ENCODE measurements at places on chromosomes 2 and 18. TPM values are rescaled to one million over a fixed set of nuclear protein-coding genes. Genes with fewer than 3 reads are reported as not detected.

Gene VSNL1
- total RNA-seq: 19.6 TPM

Gene SLC5A7
- not detected for total RNA-seq

Gene KIF1A
- total RNA-seq: 52.2 TPM

Gene RTP5
- total RNA-seq: not detected

Gene SCG2
- 0.23 TPM for total RNA-seq

Gene ATP6V1B1
- total RNA-seq: not detected

Gene REG1B
- not detected for total RNA-seq

Gene CHN1
- total RNA-seq: 26.3 TPM

Gene SAG
- not detected for total RNA-seq

Gene CROCC2
- not detected for total RNA-seq

Gene SERPINB11
- total RNA-seq: not detected

Gene UGT1A4
- not detected for total RNA-seq

Gene AUP1
- total RNA-seq: 117 TPM

Gene STARD6
- total RNA-seq: 0.54 TPM

Gene SNTG2
- 23.2 TPM for total RNA-seq

Gene DLGAP1
- 1.8 TPM for total RNA-seq

Gene PLCD4
- 90.2 TPM for total RNA-seq

Gene GYPC
- 154 TPM for total RNA-seq

DNA sequence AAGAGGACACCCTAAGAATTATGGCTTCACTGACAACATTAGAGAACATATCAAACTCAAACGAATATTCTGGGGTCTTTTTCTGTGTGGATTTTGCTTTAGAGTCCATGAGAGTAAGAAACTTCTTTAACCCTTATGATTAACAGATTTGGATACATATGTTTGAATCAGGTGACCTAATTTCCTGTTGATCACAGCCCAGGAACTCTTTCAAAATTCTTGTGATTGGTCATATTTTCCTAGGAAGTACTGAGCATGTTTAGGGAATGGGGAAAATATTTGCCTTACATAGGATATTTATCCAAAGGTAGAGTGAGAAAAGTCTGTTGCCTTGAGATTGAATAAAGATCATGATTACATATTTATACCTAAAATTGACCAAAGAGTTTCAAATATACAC, 160.0 kb downstream of the KCNH7 start:
- DNase-seq: no peak

GRCh38 chr2:198657512-198658121, 800.1 kb downstream of the SATB2 start:
- DNase-seq: peak; percentile 39

DNA sequence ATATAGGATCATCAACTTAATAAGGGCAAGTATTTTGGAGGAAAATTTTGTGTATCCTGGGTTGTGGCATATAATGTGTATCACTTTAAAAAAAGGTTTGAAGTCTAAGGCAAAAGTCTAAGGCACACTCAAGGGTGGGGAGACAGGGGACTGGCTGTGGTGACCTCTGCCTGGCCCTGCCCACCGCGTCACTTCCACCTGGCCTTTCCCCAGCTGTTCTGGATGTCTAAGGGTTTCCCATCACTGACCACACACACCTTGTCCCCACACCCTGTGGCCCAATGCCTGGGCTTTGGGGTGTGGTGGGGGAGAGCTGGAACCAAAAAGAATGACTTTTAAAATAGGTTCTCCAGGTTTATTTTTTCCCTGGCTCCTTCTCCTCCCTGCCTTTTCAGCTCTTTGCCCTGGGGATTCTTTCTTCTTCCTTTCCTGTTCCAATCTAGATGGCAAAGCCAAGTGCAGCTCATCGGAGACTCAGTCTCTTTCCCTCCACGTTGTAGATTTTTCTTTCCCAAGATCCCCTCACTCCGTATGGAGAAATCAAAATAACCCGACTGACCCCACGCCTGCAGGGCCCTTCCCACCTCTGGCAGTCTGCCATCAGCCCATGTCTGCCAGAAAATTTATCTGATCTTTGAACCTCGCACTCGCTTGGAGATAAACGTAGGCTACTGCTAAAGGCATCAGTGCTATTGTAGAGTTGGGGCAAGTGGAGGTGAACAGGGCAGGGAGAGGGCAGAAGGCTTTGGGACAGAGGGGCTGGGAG, 257.2 kb downstream of the DYSF start:
- DNase-seq: no peak

GRCh38 chr2:28457237-28457636, 38.6 kb upstream of the PLB1 start:
- no peak for DNase-seq

GRCh38 chr2:102099536-102100298, 42.8 kb upstream of the IL1R1 start:
- no peak for DNase-seq

- no peak for DNase-seq
These were observed 198.7 kb downstream of the ANAPC1 start for GRCh38 chr2:111685342-111685741.

- no peak for DNase-seq
These were observed 220.4 kb upstream of the TFPI start for GRCh38 chr2:187774551-187775071.

DNA sequence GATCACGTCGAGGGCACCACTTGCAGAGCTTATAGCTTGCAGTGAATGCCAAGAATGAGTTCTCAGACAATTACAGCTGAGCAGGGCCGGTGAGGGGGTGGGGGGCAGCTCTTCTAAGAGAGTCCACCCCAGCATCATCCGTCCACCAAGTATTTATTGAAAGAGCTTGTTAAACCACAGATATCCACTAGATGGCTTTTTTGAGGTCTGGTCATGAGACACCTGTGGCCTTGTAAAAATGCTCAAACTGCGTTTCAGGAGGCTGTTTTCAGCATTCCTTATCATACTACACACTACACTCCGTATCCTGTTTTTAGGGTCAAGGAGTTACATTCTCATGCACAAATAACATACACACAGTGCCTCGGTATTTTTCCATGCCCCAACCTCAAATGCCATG, 51.5 kb downstream of the DNAJC10 start:
- DNase-seq: no peak

DNA sequence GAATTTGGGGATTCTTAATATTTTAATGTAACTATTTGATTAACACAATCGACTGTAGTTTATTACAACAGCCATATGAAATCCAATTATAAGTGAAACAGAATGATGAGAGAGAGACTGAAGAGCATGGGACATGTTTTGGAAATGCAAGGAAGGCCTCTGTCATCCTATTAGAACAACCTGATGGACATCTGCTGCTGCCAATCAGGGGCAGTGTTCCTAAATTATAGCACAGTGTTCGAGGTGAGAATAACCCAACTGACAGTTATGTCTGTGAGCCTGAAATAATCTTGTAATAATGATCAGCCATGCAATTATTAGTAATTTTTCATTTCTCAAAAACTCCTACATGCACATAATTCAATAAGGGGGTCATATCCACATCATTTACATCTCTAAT, 73.6 kb downstream of the CCDC141 start:
- no peak for DNase-seq

DNA sequence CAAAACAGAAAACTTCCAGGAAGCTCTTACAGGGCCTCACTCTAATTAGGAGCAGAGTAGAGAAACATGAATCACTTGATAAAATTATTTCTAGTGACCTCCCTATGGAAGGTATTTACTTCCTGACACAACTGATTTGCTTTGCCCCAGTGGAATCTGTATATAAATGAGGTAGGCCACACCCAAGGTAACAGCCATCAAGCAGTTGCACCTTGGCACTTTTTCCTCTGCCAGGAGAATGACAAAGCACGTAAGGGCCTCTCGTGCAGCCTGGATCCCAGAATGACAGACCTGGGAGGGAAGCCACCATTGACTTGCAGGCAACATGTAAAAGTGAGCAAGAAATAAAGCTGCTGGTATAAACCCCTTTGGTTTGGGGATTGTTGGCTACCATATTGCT, 620.0 kb upstream of the SLC39A10 start:
- no peak for DNase-seq

DNA sequence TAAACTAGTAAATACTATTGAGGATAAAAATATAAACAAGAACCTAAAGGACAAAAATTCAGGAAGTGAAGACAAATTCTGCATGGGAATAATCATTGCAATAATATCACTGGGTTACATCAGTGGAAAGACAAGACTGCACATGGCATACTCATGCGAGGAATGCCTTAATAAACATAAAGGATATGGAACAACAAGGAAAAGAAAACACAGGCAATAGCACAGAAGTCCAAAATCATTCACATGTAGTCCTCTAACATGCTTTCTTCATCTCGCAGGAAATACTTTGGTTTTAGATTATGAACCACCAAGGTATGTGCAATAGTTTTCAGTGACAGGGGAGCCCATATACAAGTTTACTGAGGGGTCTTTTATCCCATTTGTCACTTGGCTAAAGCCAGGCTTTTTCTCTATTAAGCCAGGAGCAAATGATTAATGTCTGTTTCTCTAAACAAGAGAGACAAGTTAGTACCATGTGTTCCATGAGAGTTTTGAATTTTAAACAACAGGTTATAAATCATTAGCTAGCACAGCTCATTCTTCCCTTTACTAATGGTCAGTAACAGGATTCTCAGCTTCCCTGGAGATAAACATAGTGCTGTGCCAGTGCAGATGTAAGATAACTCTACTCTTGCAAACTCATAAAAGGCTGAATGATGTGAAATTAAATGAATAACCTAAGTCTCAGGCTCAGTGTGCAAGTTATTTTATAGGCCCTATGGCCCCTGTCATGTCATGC, 353.6 kb upstream of the FSIP2 start:
- DNase-seq: no peak

DNA sequence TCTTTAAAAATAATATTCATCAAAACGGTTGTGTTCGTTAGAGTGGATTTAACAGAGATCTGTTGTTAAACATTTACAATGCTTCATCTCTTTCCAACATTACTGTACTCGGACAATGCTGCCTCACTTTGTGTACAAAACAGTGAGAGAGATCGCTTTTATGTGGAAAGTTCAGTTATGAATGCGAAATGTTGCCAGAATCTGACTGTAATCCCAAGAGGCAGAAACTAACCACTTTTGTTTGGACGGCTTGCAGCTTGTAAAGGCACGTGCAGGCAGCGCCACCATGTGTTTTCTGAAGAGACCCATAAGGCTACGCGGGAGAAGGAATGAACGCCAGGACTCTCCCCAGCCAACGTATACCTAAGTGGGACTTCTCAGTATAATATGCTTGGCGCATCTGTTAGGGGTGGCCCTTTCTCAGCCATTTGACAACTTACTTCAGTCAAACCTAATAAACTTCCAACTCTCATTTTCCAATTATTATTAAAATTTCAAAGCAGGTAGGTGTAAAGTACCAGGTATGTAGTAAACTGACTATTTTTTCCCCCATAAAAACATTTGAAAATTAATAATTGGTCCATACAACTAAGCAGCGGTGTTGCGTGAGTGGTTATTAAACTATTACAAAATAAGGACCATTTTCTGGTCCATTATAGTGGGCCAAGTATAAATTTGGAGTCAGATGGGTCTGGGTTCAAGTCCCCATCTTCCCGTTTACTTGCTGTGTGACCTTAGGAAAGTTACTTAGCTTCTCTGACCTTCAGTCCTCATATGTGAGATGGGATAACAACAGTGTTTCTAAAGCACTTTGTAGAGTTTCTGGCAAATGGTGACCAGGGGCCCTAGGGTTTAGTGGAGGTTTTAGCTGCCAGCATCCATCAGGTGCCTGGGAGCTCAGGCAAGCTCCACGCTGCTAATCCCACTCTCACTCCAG, 5.6 kb upstream of the NAPG start:
- DNase-seq: peak; percentile 76

- DNase-seq: no peak
These were observed 104.3 kb downstream of the PKP4 start for GRCh38 chr2:158561054-158561453.

DNA sequence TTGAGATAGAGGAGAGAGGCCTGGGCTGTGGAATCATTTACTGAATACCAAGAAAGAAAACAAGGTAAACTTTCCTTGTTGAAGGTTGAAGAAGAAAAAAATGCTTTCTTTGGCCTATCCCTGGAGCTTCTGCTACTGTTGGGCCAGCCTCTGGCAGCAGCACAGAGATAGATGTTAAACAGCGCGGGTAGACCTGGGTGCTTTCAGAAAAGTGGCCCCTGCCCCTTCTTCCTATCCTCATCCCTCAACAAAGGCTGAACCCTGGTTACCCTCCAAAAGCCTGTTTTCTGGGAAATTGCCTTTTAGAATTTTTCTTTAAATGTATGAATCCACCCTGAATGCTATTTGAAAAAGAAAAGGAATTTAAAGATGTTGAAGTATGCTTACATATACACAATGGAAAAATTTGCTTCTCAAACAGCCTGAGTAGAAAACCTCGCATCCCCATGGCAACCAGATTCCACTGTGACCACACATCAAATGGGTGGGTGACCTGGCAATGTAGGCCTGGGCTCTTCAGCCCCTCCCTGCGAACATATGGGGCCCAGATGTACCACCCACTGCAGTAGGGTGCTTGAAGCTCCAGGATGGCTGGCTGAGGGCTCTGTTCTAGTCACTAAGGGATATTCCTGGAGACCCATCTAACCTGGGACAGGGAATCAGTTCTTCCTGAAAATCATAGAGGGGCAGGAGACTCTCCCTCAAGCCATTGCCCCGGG, 23.4 kb upstream of the CHRNA1 start:
- no peak for DNase-seq

- DNase-seq: no peak
These were observed 6.7 kb downstream of the EHD3 start for GRCh38 chr2:31240381-31241365.

DNA sequence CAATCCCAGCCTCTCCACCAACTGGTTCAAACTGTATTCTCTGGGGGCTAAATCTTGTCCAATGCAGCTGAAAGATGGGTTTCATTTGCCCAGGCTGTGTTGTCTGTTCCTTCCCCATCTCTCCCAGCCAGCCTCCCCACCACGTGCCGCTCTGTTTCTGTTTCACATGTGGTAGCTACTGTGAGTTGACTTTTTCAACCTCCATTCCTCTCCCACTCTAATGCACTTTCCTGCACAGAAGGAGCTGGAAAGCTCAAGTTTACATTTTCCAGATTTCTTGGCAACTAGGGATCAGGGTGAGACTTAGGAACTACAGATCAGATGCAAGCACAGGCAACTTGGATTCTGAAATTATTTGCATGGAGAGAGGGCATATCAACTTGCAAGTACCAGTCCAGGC, 19.0 kb upstream of the NPAS2 start:
- DNase-seq: no peak

- DNase-seq: no peak
These were observed 317.6 kb downstream of the CTNNA2 start for GRCh38 chr2:79830501-79830900.
